ENCODE measurements at places on chromosomes 12 and 14.

DNA sequence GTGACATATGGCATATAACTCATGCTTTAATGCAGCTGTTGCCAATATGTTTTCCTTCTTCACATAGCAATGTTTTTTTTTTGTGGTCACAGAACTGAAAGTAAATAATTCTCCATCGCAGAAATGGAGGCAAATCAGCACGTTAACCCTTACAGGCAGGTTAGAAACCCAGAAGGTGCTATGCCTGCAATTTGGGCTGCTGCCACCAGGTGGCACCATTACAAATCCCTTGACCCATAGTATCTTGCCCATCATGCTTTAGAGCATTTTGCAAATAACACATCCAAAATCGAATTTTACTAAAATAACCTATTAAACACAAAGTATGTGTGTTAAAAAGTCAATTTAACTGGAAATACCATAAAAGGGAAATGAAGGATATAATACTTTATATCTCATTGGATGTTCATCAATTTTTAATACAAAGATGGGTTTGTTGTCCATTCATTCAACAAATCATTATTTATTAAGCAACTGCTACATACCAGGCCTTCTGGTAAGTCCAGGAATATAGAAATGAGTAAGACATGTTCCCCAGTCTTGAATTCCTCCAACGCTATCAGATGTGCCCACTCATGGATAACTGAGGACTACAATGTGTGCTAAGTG, 340.1 kb downstream of the GLT1D1 start:
- DNase-seq: no peak

DNA sequence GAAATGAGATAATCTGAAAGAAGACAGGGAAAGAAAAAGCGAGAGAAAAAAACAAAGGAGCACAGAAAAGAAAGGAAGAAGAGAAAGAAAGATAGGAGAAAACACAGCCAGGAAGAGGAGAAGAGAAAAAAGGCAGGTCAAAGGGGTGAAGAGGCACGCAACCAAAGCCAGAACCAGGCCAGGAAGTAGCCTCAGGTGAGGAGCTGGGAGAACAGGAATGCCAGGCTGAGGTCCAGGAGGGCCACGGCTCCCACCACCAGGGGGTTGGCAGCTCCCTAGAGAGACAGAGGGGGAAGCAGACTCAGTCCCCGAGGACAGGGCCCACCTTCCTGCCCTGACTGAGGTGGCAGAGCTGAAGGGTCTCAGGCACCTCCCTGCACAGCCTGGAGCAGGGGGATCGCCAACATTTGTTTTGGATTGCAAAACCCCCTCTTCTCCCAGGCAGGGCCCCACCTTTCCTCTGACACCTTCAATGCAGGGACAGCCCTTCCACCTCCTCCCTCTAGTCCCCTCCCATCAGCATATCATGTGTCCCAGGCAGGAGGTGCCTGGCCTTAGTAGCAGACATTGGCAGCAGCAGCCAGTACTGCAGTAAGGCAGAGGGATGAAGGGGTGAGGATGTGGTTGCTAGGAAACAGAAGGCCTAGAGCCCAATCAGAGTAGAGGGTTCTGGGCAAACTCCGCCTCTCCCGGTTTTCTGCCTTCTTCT, 2.0 kb upstream of the AP1G2 start:
- DNase-seq: no peak

DNA sequence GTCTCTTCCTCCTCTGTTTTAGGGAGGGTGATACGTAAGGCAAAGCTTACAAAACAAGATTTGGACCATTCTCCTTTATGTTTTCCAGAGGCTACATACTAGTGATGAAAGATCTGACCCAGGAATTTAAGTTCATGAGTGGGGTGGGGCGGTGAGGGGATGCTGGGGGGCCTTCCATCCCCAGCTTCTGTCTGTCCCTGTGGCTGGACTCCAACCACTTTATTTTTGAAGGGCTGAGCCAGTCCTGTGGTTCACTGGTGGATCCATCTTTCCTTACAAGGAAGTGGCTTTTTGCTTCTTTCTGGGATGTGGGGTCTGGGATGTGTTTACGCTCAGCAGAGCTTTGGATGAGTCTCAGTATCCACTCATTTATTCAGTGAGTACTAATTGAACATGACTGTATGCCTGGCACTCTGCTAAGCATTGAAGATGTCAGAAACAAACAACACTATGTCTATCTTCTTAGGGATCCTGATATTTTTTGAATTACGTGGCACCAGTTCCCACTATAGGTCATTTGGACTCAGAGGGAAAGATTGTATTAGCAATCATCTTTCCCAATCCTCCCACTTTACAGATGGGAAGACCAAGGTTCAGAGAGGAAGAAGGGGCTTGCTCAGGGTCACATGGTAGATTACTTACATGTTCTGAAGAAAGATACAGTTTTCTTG, 291.8 kb upstream of the TBX3 start:
- no peak for DNase-seq

DNA sequence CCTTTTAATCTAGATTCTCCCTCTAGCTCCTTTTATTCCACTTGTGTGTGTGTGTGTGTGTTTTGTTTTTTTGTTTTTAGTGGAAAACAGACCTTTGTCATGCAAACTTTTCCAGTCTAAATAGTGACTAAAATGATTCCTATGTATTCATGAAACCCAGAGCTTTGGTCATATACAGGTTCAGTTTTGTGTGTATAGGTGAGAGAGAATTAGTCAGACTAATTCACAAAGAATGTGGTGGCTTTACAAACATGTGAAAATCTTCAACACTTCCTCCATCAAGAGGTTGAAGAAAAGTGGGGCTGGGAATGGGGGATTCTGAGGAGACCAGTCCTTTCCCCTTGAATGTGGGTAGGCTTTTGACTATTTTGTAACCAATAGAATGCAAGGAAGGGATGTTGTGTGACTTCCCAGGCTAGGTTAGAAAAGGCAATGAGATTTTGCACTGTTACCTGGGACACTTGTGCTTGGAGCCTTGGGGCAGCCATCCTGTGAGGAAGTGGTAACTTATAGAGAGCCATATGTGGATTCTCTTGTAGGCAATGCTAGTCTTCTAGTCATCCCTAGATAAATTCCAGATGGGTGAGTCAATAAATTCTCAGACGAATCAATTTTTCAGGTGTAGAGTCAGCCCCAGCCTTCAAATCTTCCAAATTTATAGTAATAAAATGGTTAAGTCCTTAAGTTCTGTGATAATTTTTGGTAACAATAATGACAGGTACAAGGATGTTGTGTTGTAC, 236.1 kb downstream of the CEP128 start:
- DNase-seq: no peak

- peak; percentile 43 for DNase-seq
Observed at GRCh38 chr12:68932961-68933893, at the start of gene CPM. TSS of gene CPM (minus strand) at chr12:68933171. CDS start at chr12:68932837, 334 bp downstream.

DNA sequence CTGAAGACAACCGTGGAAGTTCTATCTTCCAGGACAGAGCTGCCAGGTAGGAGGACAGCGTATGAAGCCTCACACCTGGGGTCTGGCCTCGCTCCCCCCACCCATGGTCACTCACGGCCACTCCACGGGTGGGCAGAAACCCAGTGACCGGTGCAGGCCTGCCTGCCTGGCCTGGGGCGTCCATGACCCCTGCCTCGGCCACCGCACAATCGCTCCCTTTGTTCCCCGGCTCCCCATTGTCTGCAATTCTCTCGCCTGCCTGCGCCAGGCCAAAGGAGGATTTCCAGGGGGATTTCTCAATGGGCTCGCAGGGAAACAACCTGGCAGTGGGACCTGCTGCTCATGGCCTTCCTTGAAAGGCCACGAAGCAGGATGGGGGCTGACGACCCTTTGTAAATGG, 22.6 kb downstream of the CCDC85C start:
- DNase-seq: no peak

DNA sequence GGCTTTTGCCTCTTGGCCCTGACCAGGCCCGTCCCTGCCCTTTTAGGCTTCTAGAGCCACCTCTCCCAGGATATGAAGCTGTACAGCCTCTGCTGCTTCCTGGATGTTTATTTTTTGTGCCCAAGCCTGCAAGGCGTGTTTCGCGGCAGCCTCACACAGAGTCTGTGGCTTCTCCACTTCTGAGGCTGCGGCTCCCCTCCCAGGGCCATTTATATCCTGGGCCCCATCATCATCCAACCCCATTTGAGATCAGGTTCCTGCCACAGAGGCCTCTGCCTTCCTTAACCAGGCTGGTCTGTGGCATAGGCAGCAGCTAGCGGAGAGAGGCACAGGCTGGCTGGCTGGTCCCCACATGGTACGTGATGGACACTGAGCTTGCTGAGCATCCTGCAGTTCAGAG, 114.1 kb upstream of the PWP1 start:
- no peak for DNase-seq

DNA sequence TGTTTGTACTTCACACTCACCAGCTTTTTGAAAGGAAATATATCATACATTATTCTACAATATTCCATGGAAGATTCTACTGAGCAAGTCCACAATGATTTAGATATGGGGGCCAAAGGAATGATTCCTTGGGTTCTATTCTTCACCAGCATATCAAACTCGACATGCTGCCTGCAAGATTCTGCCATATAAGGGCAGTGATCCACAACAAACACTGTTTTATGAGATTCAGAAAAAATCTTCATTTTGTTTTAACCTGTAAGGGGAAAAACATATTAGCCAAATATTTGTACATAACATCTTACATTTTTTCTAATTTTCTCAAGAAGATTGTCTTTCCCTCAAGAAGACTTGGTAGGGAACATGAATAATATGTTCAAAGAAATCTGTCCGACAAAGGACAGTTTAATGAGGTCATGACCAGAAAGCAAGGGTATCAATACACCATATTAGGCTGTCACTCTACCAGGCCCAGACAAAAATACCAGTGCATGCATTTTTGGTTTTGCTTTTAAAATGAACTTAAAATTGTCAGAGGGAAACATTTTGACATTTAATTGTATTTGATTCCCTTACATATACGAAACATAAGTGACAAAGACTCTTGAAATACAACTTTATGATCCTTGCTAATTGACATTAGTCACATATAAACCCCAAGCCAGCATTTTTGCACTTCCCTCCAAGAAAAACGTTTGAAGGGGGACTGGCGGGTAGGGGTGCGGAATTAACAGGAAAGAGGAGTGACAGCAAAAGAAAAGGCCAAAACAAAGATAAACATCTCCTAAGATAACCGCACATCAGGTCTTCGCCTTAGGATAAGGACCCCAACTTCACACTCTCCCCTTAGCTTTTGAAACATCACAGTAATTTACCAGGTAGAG, 980 bp downstream of the INTS13 start:
- DNase-seq: no peak

GRCh38 chr14:68823434-68824206, 30.8 kb upstream of the ZFP36L1 start:
- no peak for DNase-seq

GRCh38 chr12:3417937-3418462, 73.0 kb upstream of the PRMT8 start:
- no peak for DNase-seq

GRCh38 chr12:16509411-16509810, 96.6 kb downstream of the LMO3 start:
- no peak for DNase-seq

DNA sequence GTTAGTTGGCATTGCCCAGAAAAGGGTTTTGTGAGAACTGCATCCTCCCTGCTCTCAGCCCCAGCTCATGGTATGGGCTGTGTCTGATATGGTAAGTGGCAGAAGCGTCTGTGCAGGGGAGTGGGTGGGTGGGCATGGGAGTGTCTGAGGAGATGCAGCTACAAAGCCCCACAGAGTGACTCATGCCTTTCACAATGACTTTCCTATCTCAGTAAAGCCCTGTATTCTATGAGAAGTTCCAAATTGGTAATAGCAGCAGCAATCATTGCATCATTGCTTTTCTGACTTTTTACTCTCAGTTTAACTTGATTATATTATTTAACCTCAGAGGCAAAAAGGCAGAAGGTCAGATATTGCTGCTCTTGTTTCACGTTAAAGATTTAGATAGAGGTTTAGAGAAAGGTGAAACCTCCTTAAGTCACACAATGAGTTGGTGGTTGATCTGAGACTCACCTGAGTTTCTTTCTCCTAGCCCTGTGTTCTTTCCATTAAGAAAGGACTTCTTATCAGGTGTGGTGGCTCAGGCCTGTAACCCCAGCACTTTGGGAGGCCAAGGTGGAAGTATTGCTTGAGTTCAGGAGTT, 171.7 kb downstream of the SLC5A8 start:
- no peak for DNase-seq

GRCh38 chr14:60514741-60515491, 6.0 kb downstream of the SIX6 start:
- no peak for DNase-seq

DNA sequence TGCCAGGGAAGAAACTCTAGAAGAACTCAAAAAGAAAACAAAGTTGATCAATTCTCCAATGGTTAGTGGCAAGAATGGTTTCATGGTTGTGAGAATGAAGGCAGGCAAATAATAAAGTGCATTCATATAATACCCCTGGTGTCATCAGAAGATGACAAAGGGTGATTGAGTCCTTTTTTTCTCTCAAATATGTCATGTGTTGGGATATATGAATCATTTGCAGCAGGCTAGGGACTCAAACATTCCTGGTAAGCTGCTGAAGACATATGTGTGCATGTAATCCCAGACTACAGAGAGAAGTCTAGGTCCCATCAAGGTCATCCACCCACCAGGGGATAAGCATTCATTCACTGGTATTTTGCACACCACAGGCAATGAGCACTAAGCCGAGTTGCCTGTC, 82.4 kb upstream of the MYF6 start:
- DNase-seq: no peak

GRCh38 chr14:101849125-101849524, 87.6 kb downstream of the PPP2R5C start:
- DNase-seq: no peak

- no peak for DNase-seq
Observed at GRCh38 chr12:90299666-90300065, 591.0 kb upstream of the ATP2B1 start.

GRCh38 chr12:89309440-89309802, 42.9 kb downstream of the DUSP6 start:
- DNase-seq: no peak

- no peak for DNase-seq
Observed at GRCh38 chr12:92434607-92435025, 268.2 kb upstream of the PLEKHG7 start.

- no peak for DNase-seq
Observed at GRCh38 chr12:131389054-131390013, 321.6 kb upstream of the SFSWAP start.

- no peak for DNase-seq
Observed at GRCh38 chr12:107992870-107993451, 136.1 kb upstream of the WSCD2 start.

- DNase-seq: no peak
Observed at GRCh38 chr12:102957339-102958050, at the start of gene ASCL1. TSS of gene ASCL1 (plus strand) at chr12:102957674. CDS start at chr12:102958245, 571 bp downstream.

Data from stimulated activated CD8-positive, alpha-beta memory T cell treated with anti-CD3 and anti-CD28 coated beads, Interleukin-7, amount 100 ng/mL, for 48 hours (primary cell).